ENCODE measurements at places on chromosomes 2 and 18.

GRCh38 chr2:225464346-225465025 is 65.0 kb downstream of the NYAP2 start:
- no peak for DNase-seq

GRCh38 chr2:9232886-9233285 is 26.3 kb downstream of the ASAP2 start:
- no peak for DNase-seq

GRCh38 chr2:221245045-221245444 is 327.1 kb downstream of the EPHA4 start:
- DNase-seq: no peak

DNA sequence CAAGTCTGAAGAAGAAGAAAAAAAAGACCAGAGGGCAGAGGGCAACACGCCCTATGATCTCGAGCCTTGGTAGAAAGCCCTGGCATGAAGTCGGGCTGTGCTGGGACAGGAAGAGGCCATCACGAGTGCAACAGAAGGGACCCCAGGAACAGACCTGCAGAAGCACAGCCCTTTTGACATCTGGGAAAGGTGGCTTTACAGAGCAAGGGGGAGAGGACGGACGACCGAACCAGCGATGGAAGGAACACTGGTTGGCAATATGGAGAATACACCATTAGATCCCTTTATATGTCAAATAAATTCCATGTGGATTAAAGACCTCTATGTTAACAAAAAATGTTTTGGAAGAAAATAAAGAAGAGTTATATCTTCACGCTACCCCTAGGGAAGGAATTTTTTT is 10.7 kb downstream of the KIF1A start:
- no peak for DNase-seq

GRCh38 chr2:47720036-47720435 is 62.9 kb upstream of the MSH6 start:
- DNase-seq: no peak

DNA sequence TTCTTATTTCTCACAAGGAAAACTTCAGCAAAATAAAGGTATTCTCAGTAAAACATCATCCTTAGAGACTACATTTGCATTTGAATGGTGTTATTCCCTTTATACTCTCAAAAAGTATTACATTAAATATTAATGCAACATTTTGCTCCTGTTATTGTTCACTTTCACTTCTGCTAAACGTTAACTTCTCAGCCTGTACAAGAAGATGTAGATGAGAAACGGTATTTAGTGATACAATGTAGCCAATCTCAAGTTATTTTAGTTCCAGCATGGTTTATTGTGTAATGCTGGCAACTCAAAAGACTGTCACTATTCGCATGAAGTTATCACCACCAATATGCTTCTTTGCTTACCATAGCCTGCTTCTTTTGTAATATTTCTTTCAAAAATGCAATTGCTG is 514.1 kb downstream of the CPS1 start:
- DNase-seq: no peak

DNA sequence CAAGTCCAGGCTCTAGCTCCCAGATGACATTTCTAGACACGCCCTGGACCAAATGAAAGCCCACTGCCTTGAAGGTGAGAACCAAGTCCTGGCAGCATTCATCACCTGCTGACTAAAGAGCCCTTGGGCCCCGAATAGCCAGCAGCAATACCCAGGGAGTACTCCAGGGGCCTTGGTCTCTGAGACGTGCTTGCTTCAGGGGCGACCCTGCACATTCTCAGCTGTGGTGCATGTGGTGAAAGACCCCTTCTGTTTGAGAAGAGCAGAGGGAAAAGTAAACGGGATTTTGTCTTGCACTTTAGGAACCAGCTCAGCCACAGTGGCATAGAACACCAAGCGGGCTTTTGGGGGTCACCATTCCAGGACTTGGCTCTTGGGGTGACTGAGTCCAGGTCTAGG is 260.5 kb upstream of the MYT1L start:
- DNase-seq: no peak

DNA sequence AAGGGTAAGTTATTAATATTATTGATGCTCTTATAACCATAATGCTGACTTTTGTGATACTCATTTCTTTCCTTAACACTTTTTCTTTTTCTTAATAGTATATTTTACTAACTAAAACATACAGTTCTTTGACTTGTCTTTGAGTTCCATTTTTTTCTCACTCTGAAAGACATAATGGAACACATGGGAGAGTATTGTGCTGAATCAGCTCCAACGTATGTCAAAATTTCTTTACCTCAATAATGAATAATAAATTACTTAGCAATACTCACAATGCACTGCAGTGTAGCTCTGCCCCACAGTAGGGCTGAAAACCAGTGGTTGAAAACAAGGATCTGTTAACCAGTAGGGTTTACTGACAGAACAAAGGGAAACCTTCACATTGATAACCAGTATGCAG is 40.7 kb downstream of the ACVR1 start:
- DNase-seq: no peak

DNA sequence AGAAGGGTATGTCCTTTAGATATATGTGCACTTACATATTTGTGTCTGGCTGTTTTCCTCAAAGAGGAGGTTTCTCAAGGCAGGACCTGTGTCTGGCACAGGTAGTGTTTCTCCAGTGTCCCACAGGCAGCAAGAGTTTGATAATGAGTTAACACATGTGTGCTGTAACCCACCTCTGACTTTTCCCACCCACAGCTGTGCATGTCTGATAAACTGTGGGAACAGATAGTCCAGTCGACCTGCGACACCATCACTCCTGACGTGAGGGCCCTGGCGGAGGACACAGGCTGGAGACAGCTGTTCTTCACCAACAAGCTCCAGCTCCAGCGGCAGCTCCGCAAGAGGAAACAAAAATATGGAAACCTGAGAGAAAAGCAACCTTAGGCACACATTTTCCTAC is 58.2 kb downstream of the SLC16A14 start:
- no peak for DNase-seq

- no peak for DNase-seq
Measured at GRCh38 chr2:47035615-47036488, 119.3 kb downstream of the STPG4 start.

DNA sequence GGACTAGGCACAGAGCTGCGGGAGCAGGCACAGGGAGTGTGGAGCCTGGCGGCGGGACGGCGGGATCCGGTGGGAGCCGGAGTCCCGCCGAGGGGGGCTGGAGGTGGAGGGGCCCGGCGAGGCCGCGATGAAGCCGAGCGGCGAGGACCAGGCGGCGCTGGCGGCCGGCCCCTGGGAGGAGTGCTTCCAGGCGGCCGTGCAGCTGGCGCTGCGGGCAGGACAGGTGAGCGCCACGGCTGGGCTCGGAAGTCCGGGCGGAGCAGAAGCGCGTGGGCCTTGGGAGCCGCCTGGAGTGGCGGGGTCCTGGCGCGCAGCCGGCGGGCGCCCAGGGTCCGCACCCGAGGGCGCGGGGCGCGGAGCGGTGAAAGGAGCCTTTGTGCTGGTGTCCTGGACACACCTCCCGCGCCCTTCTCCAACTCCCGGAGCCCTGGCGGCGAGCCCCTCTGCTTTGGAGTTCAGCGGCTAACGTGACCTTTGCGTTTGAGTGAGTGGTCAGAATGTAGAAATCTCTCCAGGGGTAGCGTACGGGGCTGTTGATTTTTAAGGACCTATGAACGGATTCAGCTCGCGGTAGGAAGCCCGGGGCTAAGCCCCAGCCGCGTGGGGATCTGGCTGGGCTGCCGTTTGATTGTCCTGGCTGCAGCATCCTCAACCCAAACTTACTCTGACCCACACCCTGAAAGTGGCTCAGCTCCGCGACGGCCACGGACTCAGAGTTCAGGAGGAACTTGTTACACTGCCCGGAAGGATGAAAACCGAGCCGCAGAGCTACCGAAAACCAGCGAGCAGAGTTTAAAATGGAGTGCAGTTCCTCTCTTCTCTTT is 448 bp downstream of the IMPA2 start:
- no peak for DNase-seq

GRCh38 chr2:209547726-209548125 is 123.9 kb downstream of the MAP2 start:
- no peak for DNase-seq

- no peak for DNase-seq
Measured at GRCh38 chr18:47754311-47755101, 176.0 kb downstream of the SMAD2 start.

DNA sequence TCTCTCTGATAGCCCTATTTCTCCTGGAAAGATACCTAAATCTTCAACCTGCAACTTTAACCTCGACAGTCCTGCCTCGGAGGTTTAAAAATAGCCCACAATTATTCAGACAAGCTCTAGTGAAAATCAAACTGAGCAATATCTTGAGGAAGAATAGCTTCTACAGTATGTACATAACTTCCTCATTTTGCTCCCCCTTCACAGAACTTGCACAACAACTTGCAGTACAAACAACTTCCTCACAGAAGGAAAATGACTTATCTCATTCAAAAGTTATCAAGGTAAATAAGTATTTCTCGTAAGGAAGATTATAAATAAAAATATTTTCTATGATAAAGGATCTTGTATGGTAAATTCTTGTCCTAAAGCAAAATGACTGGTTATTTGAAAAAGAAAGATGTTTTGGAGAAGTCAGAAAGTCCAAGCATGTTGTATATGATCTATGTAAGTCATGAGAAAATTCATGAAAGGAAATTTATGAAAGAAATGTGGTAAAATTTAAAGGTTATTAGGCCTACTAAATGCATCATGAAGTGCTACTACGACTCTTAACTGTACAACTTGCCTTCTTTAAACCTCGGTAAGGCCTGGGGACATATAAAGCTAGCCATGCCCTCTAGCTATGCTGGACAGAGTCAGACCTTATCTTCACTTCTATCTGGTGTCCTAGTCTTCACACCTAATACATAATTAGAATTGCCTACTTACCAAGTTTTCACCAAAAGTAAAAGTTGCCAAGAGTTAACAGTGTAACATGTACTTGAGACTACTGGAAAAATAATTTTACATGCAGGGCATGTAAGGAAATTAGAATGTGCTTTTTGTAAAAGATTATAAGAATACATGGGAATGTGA is 394.5 kb downstream of the DLGAP1 start:
- no peak for DNase-seq

DNA sequence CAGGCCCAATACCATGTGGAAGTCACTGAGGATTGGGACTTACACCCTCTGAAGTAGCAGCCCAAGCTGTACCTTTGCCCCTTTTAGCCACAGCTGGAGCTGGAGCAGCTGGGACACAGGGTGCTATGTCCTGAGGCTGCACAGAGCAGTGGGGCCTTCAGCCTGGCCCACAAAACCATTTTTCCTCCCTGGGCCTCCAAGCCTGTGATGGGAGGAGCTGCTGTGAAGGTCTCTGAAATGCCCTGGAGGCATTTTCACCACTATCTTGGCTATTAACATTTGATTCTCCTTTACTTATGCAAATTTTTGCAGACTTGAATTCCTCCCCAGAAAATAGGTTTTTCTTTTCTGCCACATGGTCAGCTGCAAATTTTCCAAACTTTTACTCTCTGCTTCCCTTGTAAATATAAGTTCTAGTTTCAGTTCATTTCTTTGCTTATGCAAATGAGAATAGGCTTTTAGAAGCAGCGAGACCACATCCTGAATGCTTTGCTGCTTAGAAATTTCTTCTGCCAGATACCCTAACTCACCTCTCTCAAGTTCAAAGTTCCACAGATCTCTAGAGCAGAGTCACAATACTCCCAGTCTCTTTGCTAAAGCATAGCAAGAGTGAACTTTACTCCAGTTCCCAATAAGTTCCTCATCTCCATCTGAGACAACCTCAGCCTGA is 213.8 kb upstream of the MGAT5 start:
- DNase-seq: no peak

- DNase-seq: no peak
Measured at GRCh38 chr2:225781145-225781544, 381.6 kb downstream of the NYAP2 start.

GRCh38 chr2:169107645-169108044 is 38.3 kb downstream of the DHRS9 start:
- DNase-seq: no peak

DNA sequence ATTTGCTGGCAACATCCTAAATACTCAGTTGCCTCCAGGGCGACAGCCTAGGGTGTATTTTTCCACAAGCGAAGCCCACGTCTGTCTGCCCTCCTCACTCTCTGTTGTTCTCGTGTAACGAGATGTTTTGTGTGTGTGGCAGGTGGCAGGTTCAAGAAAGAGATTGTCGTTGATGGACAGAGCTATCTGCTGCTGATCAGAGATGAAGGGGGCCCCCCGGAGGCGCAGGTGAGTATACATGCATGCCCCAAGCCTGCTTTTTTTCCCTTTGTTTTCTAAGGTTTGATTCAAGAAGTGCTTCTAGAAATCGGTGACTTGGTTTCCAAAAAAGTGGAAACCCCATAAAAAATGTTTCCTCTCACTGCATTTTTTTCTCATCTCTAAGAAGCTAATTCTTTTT is 247.0 kb downstream of the AGAP1 start:
- no peak for DNase-seq

- DNase-seq: no peak
Measured at GRCh38 chr2:9629222-9630116, 1.3 kb downstream of the YWHAQ start.

DNA sequence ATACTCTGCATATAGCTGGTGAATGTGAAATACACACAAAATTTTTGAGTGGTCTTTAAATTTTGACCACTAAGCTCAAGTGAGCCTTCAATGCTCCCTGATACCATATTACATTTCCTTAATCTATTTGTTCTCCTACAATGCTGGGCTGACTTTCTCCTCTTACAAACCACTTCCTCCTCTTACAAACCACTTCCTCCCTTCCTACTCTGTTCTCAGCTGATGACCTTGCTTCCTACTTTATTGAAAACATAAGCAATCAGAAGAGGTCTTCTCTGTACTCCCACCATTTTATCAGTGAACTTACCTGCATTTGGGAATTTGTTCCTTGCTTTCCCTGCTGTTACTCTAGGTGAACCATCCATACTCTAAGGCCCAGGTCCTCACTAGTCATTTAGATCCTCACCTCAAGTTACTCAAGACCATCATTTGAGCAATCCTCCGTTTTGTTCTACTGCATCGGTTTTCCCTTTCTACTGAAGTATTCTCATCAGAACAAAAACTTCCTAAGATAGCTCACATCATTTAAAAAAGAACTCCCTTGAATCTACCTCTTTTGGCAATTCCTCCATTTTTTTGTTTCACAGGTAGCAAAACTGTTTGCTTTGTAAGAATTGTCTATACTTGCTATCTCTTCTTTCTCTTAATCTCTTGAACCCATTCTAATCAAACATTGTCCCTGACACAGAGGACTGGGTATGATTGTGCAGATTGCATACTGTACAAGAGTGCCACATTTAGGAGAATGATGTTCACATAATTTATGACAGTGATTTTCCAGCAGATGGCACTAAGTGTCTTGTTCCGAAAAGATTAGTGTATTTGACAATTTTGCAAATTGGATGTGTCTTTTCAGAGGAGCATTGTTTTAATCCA is 96.5 kb downstream of the EPB41L5 start:
- DNase-seq: no peak

DNA sequence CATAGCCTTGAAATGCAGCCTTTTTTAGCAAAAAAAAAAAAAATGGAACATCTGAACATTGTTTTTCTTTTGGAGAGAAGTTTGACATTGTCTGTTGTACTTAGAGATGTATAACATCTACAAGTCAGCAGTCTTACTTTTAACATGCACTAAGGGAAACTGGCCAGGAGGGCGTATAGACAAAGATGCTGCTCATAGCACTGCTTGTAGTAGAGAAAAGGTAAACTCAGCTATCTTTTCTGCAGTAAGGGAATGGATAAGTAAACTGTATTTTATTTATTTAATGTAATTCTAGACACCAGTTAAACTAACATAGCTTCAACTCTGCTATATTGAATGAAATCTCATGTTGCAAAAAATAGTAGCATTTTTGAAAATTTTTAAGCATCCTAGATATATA is 489.6 kb downstream of the PTPRM start:
- no peak for DNase-seq

GRCh38 chr2:74530239-74531187 is 780 bp downstream of the HTRA2 start:
- no peak for DNase-seq

- DNase-seq: no peak
Measured at GRCh38 chr2:195636890-195637289, 20.1 kb upstream of the SLC39A10 start.
